ENCODE measurements at places on chromosomes 7 and 10.

GRCh38 chr7:137094-137891, 55.1 kb upstream of the FAM20C start:
- DNase-seq, result peak; percentile 34

- DNase-seq, result no peak
Observed at GRCh38 chr10:76315240-76315639, 883.8 kb downstream of the LRMDA start.

DNA sequence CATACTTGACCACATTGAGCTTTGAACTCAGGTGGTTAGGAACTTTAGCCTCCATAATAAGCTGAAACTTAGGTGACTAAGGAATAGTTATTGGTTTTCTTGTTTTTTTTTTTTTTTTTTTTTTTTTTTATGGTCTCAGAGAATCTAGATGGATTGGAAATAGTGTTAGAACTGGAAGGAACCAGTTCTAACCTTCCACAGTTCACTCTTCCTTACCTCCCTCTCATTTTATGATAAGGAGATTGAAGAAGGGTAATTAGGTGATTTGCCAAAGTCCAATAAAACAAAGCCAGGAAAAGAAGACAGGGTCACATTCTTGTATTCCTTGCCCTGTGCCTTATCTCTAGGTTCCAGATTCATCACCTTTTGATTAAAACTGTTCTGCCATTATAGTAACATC, 71.7 kb upstream of the STRIP2 start:
- DNase-seq, result no peak

- DNase-seq, result no peak
Observed at GRCh38 chr10:124205432-124205831, 112.0 kb upstream of the CHST15 start.

DNA sequence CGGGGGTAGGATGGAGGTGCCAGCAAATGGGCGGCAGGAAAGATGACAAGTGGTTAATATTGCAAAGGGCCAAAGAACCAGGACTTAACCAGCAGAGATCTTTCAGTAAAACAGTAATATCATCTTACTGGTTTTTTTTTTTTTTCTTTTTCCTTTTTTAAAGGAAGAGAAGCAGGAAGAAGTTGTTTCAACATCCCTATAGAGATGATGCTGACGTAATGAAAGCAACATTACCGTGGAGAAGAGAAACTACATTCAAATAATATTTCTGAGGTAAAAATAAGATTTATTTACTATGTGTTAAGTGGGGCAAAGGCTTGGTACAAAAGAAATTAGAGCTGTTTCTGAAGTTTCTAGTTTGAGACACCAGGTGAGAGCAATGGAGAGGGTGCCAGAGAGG, 11.0 kb downstream of the MINDY3 start:
- no peak for DNase-seq

All from suprapubic skin (tissue), 4 donors.